Type B pancreatic cell (in vitro differentiated cells): ENCODE measurements at places on chromosomes 16 and 17. TPM values are rescaled to one million over a fixed set of nuclear protein-coding genes. Genes with fewer than 3 reads are reported as not detected.

- no peak for DNase-seq
These were observed 309 bp downstream of the DNAH2 start for GRCh38 chr17:7717756-7718350.

The TAT gene
- total RNA-seq = 0.14 TPM in 1 of 2 replicates, not detected in the other

DNA sequence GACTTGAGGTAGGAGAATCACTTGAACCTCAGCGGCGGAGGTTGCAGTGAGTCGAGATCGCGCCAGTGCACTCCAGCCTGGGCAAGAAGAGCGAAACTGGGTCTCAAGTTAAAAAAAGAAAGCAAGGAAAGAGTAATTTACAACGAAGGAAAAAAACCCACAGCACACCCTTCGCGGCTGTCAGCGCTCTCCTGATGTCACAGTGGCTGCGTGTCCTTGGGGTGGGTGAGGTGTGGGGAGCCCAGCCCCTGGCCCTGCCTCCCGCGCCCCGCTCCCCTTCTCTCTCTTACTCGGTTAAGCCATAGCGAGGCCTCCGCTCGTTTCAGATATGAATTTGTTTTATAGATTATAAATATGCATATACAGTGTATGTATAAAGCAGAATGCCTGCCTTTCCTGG is 740 bp upstream of the JPT2 start:
- DNase-seq = no peak

DNA sequence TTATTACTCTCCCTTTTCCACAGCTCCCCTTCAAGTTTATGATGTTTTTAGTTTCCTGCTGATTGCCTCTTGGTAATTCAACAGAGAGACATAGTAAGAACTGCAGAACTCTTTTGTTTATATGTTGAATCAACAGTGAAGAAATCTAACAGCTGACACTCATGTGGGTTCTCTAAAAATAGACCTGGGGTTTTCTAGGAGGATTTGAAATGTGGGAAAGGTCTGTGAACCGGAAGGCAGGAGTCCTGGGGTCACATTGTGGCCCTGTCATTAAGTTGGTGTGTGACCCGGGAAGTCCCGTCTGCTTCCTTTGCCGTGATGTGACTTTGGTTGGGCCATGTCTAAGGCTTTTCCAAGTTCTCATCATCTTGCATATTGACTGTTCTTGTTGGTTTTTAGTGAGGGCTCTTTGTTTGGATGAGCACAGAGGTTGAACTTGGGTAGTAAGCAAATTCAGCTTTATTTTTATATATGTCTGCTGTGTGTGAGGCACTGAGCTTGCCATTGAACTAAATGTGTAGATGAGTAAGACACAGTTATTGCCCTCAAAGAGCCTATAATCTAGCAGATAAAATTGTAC is 48.5 kb upstream of the HS3ST3A1 start:
- no peak for DNase-seq

The ZDHHC1 gene
- 10.1 and 11.3 TPM in 2 replicates for total RNA-seq

DNA sequence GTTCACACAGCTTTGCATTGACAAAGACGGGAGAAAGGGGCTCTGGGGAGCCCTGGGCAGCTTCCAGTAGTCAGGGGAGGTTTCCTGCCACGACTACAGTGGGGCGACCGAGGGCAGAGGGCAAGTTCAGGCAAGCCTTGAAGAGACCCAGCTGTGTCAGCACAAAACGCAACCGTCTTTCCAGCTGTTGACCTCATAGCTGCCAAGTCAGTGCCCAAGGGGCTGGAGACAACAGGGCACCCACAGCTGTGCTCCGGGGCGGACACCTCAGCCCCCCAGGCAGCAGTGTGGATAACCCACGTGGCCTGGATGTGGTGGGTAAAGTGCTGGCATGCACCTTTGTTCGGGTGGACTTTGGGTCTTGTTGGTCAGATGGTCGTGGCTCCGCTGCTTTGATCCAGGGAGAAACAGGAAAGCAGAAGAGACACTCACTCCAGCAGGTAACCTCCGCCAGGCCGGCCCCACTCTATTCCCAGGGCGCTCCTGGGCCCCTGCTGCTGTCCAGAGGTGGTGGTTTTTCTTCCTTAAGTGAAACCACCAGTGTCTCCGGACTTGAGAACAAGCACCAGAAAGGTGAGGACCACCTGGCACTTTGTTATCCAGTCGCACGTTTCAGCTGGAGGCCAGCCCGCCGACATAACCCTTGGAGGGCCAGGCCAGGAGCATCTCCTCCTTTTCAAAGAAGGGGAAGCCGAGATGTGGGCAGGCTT is 17.6 kb upstream of the CBX2 start:
- DNase-seq = no peak

GRCh38 chr16:80230328-80231120 is 310.3 kb upstream of the DYNLRB2 start:
- DNase-seq = no peak

The CD300H gene
- not detected in 2 replicates for total RNA-seq

GRCh38 chr16:52515068-52515671 is 31.8 kb downstream of the TOX3 start:
- DNase-seq = no peak

DNA sequence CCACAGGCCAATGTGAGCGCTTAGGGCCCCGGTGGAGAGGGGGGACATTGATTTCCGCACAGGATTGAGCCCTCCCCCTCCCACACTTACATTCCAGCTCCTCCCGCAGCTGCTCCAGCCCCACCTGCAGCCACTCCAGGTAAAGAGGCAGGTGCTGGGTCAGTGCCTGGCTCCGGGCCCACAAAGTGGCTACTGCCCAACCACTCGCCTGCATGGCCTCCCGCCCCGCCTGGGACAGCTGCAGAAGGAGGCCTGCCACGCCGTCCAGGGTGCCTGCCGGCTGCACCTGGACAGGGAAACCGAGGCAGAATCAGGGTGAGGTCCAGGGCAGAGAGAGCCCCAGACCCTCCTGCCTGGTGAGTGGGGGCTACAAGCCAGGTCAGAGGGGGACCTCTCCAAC is 46.3 kb downstream of the RMI2 start:
- no peak for DNase-seq

The KRT15 gene
- 208 and 840 TPM in 2 replicates for total RNA-seq

The CCDC144A gene
- total RNA-seq = 0.50 and 0.60 TPM in 2 replicates

DNA sequence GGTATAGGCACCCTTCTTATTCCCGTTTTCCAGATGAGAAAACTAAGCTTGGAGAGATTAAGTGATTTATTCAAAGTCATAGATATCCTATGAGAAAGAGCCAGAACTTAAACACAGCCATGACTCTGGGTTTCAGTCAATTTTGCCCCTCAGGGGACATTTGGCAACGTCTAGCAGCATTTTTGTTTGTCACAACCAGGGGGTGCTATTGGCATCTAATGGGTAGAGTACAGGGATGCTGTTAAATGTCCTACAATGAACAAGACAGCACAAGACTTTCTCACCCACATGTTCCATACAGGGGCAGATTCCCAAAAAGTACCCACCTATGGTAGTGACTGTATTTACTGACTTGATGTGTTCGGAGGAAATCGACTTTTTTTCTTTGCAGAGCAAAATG is 4.8 kb upstream of the SHISA9 start:
- DNase-seq = no peak

GRCh38 chr16:4378999-4379690 is 7.5 kb downstream of the VASN start:
- DNase-seq = no peak

DNA sequence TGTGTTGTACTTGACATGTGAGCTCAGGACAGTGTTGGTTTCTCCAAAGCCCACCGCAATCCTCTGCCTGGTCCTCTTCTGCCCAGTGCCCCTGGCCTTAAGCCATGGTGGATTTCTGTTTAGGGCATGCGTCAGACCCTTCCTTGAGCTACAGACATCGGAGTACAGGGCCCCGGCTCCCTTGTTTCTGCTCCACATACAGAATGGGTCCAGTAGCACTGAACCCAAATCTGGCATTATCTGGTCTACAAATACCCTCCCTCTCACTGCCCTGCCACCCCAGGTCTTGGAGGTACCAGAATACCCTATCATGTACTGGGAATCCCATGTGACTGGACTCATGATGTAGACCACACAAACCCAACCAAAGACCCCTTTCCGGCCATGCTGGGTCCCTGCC is 27.4 kb upstream of the ZNHIT3 start:
- DNase-seq = no peak

GRCh38 chr17:50590946-50591737 is 30.6 kb downstream of the CACNA1G start:
- DNase-seq = no peak

DNA sequence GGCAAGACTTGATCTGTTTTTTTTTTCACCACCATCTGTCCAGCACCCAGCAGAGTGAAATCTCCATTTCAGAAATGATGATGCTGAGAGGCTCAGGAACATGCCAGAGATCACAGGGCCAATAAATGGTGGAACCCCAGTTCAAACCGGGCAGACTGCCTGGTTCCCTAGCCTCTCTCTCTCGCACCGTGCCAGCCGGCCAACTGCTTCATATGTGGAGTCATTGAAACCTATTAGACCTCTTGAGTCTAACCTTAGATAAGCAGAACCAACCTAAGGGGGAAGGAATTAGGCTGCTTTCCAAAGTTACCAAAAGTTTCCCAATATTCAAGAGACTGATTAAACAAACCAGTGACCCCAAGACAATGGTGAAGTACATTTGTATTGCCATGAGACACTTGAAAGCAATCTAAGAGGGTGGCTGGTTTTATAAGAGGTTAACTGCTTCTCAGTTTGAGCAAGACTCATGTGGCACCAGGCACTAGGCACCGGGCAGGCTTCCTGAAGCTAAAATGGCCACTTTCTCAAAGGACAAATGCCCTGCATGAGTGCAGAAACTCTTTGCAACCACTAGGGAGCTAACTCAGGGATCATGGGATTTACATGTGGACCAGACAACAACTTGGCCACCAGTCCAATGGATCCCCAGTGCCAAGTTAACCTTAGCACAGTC is 18.4 kb downstream of the TOX3 start:
- DNase-seq = no peak

- DNase-seq = no peak
These were observed 7.3 kb upstream of the RPRML start for GRCh38 chr17:46986366-46986765.

- DNase-seq = no peak
These were observed 139.7 kb downstream of the SEC14L1 start for GRCh38 chr17:77280304-77281121.

- DNase-seq = no peak
These were observed 24.8 kb downstream of the RAD51D start for GRCh38 chr17:35094902-35095301.

The WNT3 gene
- total RNA-seq = 14.1 and 47.7 TPM in 2 replicates

DNA sequence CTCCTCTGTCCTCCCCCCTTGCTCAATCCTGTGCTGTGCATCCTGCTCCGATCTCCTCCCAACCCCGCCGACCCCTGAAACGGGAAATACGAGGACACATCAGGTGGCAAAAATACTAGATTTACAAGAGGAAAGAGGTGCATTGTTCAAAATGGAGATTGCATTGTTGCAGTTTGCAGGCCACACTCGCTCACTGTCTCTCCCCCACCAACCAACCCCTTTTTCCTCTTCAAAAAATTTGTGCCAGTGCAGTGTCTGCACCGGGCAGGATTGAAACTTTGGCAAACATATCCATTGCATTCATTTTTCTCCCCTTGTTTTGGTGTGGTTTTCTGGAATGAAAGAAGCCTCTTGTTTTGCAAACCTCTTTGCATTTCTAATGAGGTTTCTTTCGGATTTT is 61.0 kb downstream of the RNF135 start:
- no peak for DNase-seq

DNA sequence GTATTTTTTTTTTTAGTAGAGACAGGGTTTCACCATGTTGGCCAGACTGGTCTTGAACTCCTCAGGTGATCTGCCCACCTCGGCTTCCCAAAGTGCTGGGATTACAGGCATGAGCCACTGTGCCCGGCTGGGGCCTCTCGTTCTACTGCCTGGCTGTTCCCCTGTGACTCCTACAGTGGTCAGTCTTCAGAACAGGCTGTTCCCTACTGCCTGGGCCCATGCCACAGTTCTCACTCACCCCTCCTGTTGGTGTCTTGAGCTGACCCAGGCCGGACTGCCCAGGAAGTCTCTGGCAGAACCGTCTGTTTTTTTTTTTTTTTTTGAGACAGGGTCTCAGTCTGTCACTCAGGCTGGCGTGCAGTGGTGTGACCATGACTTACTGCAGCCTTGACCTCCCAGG is 3.3 kb downstream of the CDK3 start:
- DNase-seq = no peak

- DNase-seq = no peak
These were observed 618 bp downstream of the GGA3 start for GRCh38 chr17:75260641-75261335.

- DNase-seq = no peak
These were observed 555.8 kb downstream of the RBFOX1 start for GRCh38 chr16:7888411-7888810.

DNA sequence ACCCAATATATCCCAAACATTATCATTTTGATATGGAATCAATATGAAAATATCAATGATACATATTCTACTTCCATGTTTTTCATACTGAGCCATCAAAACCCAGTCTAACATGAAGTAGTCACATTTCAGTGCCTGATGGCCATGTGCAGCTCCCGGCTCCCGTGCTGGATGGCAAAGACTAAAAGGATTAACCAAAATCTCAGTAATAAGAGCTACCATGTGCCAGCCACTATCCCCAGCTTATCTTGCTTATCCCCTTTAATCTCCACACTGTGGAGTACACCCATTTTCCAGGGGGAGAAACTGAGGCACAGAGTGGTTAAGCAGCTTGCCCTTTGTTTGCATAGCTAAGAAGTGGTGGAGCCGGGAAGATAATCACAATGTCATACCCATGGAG is 9.2 kb downstream of the CD300LG start:
- no peak for DNase-seq

DNA sequence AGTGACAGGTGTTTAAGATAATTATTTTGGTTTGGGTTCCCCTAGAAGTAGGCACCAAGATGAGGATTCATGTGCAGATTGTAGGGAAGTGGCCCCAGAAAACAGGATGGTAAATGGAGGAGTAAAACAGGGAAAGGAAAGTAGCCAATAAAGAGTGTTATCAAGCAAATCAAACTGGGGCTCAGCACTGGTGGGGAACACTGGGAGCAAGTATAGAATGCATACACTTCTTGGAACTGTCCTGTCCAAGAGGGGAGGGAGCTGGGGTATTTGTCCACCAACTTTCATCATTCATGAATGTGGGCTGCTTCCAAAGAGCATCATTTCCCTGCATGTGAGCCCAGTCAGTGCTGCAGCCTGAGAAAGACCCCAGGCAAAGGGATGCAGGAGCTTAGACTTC is 215.7 kb upstream of the IRX5 start:
- DNase-seq = no peak

DNA sequence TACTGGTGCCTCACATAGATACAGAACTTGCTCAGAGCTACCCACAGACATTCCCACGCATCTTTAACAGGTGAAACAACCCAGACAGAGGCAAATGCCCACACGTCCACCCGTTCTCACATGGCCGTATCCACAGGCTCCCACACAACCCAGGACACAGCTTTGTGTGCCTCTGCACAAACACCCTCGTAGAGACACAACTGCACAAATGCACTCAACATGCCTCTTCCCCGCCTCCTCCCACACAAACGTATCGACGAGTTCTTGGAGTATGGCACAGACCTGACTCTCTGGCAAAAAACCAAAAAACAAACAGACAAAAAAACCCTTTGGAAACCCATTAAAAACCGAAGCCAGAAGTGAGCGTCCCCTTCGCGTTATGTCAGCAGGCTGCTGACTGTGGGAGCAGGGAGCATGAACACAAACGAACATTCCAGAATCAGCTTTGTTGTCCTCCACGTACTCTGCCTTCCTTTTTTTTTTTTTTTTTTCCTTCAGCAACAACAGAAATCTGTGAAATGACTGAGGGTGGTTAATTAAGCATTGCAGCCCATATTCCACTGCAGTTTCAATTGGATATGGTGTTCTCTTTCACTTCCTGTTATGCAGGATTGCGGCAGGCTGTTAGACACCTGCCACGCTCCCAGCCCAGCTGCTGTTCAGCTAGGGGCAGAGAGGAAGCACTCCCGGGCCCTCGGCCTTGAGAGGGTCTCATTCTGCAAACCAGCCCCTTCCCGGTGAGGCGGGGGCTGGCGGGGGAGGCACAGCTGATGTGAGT is 313.7 kb downstream of the MAF start:
- DNase-seq = no peak
